ENCODE measurements at places on chromosomes 3 and 15.

GRCh38 chr3:188802645-188803044 lies 369.1 kb upstream of the TPRG1 start:
- DNase-seq, result no peak

GRCh38 chr3:150662410-150663200 lies 41.1 kb downstream of the ERICH6 start:
- no peak for DNase-seq

DNA sequence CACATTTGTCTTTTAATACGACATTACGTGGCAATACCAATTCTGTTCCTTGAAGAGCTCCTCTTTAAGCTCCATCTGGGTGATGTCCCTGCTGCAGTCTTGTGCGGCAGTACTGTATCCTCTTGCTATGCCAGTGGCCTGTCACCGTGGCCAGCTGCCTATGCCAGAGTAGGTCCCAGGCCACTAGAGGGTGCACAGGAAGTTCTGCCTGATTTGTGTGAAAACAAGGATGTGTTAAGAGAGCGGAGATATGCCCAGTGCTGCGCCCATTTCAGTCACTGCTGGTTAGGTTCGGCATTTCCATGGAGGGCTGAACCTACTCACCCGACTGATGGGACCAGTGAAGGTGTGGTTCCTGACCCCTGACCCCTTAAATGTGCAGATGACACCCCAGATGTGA lies 25.2 kb downstream of the NIPA1 start:
- DNase-seq, result no peak

DNA sequence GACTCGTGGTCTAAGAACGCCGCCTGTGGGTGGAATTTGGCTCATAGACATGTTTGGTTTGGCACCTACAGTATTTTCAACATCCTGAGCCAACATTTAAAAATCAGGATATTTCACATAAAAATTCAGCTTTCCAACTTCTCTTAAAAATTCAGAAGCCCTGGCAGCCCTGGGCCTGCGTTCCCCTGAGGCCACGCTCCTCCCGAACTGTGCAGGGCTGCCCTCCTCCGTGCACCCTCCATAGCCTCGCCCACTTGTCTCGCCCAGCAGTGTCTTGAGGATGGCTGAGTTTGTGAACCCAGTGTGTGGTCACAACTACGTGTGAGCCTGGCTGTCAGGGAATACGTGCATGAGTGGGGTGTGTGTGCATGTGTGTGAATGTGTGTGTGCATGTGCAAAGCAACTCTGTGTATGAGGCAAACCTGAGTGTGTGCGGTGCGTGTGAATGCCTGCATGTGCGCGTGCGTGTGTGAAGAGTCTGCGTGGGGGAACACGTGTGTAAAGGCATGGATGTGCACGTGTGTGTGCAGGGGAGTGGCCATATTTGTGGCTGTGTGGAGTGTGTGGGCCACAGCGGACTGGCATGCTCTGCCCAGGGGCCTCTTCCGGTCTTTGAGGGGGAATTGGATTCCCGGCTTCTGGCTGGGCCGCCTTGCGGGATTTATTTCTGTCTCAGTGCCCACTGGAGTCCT lies 30.9 kb downstream of the PTH1R start:
- DNase-seq, result no peak

DNA sequence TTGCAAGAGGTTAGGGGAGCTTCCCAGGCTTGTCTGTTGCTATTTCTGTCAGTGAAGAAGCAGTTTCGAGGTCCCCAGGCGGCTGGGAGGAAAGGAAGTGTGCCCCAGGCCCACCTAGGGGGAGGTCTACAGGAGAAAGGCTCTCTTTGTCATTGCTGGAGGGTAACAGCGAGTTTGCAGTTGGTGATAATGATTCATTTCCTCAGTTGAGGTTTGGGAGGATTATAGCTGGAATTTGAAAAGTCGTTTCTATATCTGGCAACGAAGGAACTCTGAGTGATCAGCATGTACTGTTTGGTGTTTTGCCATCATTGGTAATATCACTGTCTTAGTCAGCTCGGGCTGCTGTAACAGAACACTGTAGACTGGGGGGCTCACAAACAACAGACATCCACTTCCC lies 65.5 kb upstream of the UBE3A start:
- no peak for DNase-seq

- no peak for DNase-seq
These were observed 412.7 kb downstream of the OCA2 start for GRCh38 chr15:27686369-27686768.

DNA sequence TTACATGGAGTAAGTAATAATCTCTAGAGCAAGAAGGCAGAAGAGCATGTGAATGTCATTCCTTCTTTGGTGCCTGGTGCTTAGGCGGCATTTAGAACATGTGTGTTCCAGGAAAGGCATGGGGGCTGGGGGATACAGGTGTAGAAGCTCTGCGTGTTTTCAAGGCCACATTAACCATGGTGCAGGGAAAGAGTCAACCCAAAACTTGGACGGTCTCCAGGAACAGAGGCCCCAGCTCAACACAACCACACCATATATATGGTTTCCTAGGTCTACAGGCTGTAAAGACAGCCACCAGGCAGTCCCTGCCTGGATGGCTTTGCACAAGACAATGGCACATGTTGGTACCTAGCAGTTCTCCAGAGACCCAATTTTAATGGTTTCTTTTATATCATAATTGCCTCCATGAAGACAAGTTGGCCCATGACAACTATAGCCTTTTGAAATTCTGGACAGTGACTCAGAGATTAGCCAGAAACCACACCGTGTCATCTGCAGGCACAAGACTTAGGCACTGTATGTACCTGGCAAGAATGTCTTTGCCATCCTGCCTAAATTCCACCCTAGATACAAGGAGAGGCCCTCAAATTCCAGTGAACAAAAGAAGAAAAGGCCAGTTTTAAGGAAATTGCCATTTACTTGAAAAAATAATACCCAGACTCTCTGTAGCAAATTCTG lies 25.0 kb upstream of the DGKG start:
- no peak for DNase-seq

- no peak for DNase-seq
These were observed 12.4 kb downstream of the USP4 start for GRCh38 chr3:49327485-49327884.

GRCh38 chr3:11140030-11140712 lies 14.1 kb upstream of the HRH1 start:
- no peak for DNase-seq

- no peak for DNase-seq
These were observed 265.4 kb downstream of the FAM43A start for GRCh38 chr3:194950906-194951628.

DNA sequence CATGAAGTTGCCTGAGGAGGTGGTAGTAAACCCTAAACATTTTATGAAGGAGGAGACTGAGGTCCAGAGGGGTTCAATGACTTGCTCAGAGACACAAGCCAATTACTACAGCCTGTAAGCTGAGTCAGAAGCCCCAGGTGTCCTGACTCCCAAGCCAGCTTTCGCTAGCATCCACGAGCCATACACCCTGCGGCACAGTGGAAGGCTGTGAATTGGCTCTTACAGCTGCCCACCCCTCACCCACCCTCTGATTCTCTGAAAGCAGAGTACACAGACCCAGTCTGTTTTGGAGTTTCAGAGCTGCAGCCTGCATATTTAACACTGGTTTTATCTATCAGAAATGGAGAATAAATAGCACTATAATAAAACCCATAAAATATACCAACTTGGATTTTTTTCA lies 253.4 kb downstream of the IGSF11 start:
- no peak for DNase-seq

DNA sequence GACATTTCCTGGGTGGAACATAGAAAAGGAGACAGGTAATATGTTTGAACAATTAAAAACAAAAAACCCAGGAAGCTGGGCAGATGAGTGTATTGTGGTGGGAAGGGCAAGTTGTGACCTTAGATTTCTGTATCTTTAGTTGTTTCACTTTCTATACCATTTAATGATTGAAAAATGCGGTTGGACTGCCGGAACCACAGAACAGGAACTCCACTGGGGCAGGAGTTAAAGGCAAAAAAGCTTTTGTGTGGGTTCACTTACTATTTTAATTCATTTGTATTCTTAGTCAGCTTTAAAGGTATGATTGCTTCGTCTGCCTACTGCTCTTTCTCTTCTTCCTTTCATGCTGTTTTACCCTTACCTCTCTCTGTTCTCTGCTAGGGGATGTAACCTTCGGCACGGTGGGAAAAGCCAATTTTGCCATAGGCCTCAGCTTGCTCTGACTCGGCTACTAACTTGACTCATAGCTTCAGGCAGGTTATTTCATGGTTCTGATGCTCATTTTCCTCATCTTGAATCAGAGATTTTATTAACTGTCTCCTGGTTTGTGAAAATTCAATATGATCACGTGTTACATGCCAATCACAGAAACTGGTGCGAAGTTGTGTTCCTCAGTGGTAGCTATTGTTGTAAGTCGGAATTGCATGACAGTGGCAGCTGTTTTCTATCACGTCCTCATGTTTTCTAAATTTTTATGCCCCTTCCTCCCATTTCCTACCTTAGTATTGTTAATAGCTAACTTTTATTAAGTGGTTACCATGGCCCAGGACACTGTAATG lies 1.6 kb upstream of the MCTP2 start:
- no peak for DNase-seq

DNA sequence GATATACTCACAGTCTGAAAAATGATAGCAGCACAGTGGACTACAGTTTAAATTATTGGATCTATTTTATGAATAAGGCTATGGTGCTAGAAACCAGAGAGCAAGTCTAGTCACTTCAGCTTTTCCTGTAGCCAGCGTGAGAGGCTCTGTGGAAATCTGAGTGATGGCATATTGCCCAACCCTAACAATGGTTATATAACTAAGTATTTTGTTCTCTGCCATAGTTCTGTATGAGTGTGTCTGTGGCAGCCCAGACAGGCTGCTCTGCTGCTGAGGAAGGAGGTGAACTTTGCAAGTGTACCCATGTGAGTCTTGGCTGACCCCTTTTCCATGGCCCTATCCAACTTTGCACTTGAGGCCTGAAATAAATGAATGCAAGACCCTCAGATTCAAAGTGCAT lies 105.7 kb downstream of the LRTM1 start:
- DNase-seq, result no peak

GRCh38 chr3:66527246-66527645 lies 26.4 kb upstream of the LRIG1 start:
- DNase-seq, result no peak

DNA sequence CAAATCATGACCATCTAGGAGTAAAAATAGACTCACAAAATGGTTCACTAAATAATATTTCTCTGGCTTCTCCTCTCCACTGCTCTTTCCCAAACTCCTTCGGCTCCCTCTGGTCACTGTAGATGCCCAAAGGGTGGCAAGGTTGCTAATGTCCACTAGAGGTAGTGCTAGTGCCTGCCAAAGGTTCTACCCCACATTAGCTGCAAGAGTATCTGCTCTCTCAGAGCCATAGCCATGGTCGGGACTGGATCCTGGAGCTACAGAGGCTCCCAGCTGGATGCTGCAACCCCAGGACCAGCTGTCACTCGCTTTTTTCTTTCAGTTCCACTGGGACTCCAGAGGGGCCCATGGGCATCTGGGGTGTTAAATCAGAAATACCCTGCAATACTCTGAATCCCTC lies 8.5 kb downstream of the HTR3D start:
- DNase-seq, result no peak

GRCh38 chr15:84669726-84670125 lies 11.7 kb upstream of the NMB start:
- no peak for DNase-seq

DNA sequence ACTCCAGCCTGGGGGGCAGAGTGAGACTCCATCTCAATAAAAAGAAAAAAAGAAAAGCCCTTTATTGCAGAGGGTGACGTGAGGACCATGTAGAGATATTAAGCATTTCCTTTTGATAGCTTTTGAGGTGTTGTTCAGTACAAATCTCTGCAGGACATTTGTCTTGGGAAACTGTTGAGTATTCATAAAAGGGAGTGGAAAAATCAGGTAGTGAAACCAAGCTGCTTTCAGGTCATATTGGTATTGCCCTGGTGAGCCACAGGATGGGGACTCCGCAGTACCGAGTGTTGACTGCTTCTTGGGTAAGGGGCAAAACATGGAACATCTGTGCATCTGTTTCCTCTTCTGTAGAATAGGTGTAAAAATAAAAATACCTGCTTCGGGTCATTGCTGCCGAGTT lies 9.9 kb downstream of the ITPR1 start:
- no peak for DNase-seq

DNA sequence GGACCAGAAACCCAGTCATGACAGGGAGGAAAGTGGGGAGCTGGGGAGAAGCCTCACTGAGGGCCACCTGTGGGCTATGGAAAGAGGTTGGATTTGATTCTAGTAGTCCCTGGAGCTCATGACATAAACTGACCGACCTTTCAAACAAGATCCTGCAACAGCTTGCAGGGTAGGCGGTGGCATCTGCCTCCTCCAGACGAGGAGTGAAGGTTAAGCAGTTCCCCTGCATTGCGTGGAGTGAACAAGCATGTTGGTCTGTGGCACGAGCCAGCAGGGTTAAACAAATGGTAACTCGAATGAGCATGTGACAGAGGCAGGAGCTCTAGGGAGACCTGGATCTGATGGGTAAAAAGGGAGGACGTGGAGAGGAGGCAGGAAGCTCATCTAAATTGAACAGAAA lies 12.7 kb downstream of the TGM4 start:
- DNase-seq, result no peak

GRCh38 chr3:193262707-193263106 lies 21.7 kb downstream of the PLAAT1 start:
- DNase-seq, result no peak

DNA sequence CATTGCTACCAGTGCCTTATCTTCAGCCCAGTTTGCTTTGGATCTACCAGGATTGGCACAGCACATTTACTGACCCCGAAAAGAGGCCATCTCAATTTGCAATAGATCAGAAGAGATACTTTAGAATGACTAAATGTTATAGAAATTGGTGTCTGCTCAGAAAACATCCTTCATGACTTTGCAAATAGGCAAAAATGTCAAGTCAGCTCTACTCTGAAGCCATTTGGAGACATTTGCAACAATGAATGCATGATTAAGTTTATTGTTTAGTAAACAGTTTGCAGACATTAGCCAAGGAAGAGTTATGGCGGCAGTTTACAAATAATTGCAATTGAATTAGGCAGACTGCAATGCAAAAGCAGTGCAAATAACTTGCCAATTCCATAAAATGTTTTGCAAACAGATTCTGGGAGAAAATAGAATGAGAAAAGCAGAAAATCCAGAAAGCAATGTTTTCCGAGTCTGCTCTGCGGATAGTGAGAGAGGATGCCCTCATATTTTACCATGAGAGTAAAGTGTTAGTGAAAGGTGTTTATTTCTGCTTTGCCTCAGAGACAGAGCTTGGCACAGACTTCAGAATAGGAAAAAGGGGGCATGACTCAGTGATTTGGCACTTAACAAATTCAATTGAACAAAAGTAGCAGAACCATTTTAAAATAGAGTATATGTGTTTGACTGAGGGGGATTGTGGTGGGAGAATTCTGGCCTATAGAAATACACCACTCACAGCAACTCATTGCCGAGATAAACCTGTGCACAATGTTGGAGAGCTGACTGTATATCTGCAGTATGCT lies 334.9 kb upstream of the NR2F2 start:
- DNase-seq, result no peak

GRCh38 chr3:152593242-152593641 lies 241.7 kb upstream of the P2RY1 start:
- DNase-seq, result no peak

DNA sequence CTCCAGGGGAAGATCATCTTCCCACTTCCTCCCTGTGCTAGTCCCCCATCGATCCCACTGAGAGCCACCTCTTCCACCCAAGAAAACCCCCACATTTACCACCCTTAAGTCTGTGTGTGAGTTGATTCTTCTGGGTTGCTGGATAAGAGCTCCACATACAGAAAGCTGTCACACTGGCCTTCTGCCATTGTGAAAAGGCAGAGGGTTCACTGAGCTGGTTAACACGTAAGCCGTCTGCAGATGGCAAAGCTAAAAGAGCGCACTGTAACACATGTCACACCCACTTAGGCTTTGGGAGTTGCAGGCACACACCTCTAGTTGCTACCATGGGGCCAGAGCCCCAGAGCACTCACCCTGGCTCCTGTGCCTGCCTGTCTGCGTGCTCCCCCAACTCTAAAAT lies 309.8 kb upstream of the LRRC3B start:
- no peak for DNase-seq

All from NCI-H510A (cell line).